Activated naive CD8-positive, alpha-beta T cell treated with anti-CD3 and anti-CD28 coated beads, Interleukin-2, amount 10 ng/mL, durations not matched to agents 7 days and 5 days (primary cell): ENCODE measurements at places on chromosomes 2 and 18. TPM values are rescaled to one million over a fixed set of nuclear protein-coding genes. Genes with fewer than 3 reads are reported as not detected.

Gene AQP4
- not detected for total RNA-seq

GRCh38 chr18:69480460-69480859, 79.8 kb downstream of the DOK6 start:
- DNase-seq, result no peak

DNA sequence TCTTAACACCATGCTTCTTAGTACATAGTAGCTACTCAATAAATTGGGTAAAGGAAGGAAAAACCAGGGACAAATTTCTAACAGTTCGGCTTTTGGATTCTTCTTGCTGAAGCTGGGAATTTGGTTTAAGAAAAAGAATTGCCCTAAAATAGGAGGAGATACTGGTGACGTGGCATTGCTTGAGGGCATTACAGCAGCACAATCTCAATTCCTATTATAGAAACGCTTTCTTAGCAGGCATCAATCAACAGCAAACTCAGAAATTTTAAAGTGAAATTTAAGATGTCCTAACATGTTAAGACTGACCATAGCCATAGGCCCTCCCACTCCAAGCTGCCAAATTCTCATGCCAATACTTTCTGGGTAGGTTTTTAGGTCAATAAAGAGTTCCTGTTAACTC, 169.5 kb downstream of the SRBD1 start:
- DNase-seq, result no peak

GRCh38 chr18:35732636-35733035, 151.1 kb downstream of the GALNT1 start:
- no peak for DNase-seq

- DNase-seq, result no peak
Observed at GRCh38 chr2:129301431-129301913, 678.0 kb upstream of the RAB6C start.

- no peak for DNase-seq
Observed at GRCh38 chr2:227570615-227571014, 28.1 kb upstream of the SCYGR2 start.

DNA sequence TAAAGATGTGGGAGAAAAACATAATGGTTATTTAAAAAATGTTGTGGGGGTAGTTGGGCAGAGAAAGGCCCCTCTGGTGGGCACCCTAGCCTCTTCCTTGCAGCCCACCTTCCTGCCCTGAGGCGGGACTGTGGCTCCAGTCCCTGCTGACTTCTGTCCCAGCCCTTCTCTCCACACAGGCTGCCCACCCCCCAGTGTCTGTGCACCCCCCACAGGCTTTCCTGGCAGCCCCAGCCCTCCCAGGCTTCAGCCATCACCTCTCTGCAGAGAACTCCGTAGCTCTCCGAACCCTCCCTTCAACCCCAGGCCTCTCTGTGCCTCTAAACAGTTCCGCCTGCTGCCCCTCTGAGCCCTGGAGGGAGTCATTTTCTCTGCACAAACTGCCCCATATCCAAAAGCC, 75.4 kb downstream of the DYSF start:
- DNase-seq, result no peak

GRCh38 chr2:172247203-172247602, 144.5 kb upstream of the DLX2 start:
- no peak for DNase-seq

DNA sequence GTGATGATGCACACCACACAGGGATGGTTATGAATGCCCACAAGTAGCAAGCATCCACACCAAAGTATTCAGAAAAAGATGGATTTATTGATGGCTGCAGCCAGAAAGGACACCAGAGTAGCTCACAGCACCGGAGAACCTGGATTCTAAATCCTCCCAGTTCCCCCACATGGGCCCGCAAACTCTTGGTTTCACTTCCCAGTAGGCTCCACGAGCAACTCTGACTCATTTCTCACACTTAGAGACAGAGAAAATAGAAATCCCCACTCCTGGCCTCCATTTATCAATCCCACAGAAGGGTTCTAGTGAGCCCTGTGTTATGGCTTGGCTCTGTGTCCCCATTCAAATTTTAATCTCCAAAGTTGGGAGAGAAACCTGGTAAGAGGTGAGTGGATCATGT, 426.7 kb upstream of the MYT1L start:
- no peak for DNase-seq

DNA sequence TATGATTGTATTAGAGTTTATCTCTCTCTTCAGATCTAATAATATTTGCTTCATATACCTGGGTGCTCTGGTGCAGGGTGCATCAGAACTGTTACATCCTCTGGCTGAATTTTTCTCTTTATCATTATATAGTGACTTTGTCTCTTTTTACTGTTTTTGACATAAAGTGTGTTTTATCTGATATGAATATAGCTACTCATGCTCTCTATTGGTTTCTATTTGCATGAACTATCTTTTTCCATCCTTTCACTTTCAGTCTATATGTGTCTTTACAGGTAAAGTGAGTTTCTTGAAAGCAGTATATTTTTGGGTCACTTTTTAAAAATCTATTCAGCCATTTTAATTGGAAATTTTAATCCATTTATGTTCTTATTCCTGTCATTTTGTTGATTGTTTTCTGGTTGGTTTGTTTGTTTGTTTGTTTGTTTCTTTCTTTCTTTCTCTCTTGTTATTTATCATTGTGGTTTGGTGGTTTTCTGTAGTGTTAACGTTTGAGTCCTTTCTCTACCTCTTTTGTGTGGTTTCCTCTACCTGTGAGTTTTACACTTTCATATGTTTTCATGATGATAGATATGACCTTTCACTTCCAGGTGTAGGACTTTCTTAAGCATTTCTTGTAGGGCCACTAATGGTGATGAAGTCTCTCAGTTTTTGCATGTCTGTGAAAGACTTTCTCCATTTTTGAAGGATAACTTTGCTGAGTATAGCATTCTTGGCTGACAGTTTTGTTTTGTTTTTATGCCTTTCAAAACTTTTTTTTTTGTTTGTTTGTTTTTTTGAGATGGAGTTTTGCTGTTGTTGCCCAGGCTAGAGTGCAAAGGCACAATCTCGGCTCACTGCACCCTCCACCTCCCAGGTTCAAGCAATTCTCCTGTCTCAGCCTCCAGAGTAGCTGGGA, 54.9 kb downstream of the CCNT2 start:
- no peak for DNase-seq

DNA sequence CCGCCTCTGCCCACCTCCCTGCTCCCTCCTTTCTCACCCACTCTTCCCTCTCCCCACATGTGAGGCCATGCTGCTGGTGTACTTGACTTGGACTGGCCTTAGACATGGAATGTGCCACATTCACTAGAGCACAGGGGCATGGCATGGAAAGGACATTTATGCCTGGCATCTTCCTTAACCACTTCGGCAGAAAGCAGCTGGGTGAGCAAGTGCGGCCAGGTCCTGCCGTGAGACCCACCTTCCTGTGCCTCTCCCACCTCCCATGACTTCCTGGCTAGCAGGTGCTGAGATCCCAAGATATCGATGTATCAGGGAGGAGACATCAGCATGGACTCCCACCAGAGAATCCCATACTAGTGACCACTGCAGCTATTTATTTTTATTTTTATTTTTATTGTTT, 13.0 kb downstream of the GPR55 start:
- no peak for DNase-seq

- DNase-seq, result no peak
Observed at GRCh38 chr2:221492636-221493035, 79.5 kb downstream of the EPHA4 start.

DNA sequence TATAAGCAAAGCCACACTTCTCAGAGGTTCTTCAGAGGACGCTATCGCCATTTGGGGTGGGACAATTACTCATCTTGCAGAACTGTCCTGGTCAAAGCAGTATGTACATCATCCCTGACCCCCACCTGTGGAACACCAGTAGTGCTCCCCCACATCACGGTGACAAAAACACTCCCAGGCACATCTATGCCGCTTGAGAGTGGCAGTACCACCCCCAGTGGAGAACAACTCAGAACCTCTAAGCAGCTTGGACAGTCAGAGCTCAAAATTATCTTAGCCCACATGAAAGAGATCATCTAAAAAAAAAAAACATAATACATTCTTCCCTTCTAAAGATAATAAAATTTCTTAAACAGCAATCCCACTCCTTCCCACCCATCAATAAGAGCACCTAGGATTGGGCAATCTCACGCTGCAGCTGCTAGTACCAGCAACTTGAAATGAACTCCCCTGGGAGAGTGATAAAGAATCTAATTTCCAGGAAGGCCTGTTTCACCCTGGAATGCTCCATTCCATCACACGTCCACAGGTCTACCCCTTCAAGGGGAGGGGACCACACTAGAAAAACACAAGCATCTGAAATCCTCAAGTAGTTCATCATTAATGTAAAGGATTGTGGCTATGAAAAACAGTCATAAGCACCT, 31.7 kb downstream of the LRP2 start:
- DNase-seq, result no peak

DNA sequence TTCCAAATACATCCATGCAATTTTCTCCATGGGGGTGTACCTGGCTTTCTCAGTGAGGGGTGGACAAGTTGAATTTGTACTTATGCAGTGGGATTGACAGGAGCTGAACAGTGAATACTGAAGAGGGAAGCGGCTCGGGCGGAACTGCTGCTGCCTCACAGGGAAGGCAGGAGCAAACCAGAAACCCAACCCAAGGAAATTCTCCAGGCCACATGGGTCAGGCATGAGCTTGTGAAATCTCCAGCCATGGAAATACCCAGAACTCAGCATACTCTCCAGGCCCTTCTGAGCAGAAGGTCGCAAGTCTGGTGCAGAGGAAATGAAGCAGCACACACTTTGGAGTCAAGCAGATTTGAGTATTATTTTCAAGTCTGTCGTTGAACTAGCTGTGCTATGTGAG, 26.5 kb upstream of the INO80C start:
- no peak for DNase-seq

DNA sequence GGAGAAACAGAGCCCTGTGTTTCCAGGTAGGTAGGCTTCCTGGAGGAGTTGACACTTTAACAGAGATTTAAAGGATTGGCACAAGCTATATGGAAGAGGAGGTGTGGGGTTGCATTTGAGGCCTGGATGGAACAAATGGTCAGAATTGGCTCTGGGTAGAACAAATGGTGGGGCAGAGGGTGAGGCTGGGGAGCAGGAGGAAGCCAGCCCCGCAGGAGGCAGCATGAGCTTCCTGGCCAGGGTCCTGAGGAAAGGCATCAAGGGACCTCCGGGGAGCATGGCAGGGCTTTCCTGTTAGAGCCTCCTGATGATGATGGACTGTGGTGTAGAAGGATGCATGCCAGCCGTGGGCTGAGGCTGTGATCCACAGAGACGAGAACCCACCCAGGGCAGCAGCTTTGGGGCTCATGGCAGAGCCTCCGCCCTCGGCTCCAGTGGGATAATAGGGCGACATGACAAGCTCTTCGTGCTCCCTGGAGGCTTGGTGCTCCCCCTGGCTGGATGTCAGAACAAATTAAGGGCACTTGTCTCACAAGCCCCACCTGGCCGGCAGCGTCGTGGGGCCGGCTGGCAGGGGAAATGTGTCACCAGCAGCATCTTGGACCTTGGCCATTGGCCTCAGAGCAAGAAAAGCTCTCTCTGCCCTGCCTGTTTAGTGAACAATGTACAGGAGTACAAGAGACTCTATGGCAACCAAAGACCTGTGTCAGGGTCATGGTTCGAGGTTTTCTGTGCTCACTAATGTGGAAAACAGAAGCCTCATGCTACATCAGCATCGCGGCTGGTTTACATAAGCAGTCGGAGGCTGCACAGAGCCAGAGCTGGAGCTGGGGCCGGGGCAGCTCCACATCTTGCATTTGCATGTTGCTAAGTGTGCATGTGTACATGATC, 153.5 kb downstream of the MYCN start:
- no peak for DNase-seq

DNA sequence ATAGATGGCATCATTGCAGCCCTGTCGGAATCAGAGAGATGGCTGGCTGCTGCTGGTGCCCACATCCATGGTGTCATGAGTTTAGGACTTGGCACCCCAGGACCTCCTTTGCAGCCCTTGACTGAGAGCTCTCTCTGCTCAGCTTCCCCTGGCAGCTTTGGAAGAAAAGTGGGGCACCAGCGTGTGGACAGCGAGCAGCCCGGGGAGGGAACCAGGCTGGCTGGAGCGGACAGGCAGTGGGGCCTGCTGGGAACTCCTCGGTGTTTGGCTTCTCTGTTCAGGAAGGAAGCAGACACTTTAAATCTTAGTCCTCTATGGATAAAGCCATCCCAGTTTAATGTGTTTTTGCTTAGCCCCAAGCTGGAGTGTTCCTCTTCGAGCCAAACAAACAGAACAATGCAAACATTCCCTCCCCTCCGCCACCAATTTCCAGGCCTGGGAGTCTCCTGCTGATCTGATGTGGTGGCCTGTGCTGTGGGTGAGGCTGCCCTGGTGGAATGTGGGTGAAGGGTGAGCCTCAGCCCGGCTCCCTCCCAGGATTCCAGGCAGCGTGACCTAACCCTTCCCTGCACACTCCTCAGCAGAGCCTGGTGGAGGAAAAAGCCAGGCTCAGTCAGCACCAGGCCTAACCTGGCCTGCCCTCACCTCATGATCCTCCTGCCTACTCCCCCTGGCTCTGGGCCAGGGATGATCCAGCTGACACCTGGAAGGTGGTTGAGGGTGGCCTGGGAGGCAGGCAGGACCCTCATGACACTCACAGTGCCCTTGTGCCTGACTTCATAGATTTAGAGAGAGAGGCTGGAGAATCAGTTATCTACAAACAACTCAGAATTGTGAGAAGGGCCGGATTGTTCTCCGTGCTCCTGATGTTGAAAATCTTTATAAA, 21.6 kb upstream of the ITGB6 start:
- no peak for DNase-seq

DNA sequence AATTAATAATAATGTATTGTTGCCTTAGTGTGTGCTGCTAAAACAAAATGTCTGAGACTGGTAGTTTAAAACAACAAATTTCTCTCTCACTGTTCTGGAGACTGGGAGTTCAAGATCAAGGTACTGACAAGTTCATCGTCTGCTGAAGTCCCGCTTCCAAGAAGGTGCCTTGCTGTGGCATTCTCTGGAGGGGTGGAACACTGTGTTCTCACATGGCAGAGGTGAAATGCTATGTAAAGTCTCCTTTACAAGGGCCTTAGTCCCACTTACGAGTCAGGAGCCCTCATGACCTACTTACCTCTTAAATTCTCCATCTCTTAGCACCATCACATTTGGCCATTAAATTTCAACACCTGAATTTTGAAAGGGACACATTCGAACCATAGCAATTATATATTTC, 299.2 kb upstream of the RBMS1 start:
- no peak for DNase-seq

GRCh38 chr2:60926741-60927552, 45.6 kb downstream of the REL start:
- no peak for DNase-seq

GRCh38 chr2:231917280-231918066, 8.7 kb downstream of the NPPC start:
- peak; percentile 25 for DNase-seq

DNA sequence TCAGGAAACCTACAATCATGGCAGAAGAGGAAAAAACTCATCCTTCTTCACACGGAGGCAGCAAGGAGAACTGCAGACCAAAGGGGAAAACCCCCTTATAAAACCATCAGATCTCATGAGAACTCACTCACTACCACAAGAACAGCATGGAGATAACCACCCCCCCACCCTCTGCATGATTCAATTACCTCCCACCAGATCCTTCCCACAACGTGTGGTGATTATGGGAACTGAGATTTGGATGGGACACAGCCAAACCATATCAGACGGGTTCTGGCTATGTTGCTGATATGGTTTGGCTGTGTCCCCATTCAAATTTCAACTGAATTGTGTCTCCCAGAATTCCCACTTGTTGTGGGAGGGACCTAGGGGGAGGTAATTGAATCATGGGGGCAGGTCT, 28.7 kb upstream of the CCDC150 start:
- no peak for DNase-seq
